ENCODE measurements at places on chromosomes 1 and 21.

DNA sequence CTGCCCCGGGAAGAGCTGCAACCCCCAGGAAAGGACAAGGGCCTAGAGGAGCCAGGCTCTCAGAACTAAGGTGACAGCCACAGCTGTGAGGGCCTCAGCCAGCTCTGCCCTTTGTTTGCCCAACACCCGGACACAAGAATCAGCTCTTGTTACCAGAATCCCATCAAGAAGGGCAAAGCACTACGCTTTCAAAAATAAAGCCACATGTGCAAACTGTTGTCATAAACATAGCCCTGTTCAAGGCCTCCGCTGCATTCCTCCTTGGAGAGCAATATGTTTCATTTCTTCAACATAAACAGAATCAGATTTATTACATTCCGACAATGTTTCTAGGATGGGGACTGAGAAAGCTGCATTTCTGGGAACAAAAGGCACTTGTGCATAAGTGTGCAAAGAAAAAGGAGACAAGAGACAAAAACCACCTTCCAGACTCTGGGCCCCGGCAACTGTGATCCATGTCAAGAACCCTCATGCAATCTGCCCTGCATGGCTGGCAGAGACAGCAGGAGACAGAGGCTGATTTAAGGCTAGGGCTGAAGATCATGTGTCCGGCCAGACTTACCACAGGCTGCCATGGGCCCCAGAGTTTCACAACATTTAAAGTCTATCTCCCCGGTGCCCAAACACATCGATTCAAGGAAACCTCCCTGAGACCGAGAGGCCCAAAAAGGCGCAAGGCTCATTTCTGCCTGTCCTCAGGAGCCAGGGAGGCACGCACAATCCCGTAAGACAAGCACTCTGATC is 71.0 kb downstream of the SSBP3 start:
- DNase-seq = no peak

DNA sequence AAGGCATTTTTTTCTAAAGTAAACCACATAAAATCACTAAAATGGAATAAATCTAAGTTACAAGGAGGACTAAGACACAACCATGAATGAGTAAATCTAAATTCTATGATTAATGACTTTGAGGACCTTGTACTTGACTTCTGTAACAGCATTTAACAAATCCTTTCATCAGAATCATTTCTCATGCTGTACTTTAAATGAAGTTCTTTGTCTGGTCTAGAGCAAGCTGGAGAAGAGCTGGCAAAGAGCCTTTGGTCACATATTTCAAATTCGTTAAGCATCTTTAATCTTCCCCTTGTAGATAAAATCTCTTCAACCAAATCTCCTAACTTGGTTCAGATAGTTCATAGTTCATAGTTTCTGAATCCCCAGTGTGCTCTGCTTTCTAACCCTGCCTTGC is 405.4 kb downstream of the PTPRC start:
- DNase-seq = no peak

GRCh38 chr1:66384258-66384921 is 149.6 kb upstream of the SGIP1 start:
- no peak for DNase-seq

GRCh38 chr21:26810266-26810665 is 34.9 kb downstream of the ADAMTS1 start:
- no peak for DNase-seq

DNA sequence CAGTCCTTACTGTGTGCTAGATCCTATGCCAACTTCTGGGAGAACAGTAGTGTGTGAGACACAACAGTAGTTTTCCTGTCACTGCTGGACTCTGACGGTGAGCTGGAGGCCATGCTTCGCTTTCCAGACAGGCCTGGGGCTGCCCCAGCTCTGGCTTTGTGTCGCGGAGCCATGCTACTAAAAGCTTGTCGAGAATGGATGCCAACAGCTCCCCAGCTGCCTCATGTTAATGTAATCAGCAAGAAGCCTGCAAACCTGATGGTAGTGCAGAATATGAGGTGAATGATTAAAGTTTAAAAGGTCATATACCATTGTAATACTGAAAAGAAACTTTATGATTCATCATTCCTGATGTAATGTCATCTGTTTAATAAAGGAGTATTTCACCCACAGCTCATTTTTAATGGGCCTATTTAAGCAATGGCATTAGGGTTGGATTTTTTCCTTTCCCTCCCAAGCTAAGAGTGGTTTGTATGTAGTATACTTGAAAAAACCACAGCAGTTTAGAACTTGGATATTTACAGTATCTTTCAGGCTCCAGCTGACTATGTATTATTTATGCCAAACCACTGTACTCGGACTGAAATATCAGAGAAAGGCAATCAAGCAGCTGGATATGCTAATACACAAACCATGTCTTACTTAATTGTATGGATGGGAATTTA is 343.0 kb downstream of the NUF2 start:
- no peak for DNase-seq

DNA sequence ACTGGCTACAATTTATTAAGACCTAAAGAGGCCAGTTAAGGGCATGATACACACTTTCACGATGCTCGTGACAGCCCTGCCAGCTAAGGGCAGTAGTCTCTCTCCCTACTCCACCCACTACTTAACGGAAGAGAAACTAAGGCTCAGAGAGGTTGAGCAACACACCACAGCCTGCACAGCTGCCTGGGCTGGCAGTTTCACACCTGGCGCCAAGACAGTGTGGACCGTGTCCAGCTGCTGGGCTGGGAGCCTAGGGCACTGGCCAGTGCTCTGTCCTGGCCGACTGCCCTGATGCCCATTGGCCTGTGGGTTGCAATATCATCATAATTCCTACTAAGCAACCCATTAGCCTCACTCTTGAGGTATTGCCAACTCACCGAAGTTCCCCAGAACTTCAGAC is 27.6 kb downstream of the TENT5C start:
- no peak for DNase-seq

GRCh38 chr1:116130356-116130755 is 19.2 kb downstream of the MAB21L3 start:
- DNase-seq = no peak

DNA sequence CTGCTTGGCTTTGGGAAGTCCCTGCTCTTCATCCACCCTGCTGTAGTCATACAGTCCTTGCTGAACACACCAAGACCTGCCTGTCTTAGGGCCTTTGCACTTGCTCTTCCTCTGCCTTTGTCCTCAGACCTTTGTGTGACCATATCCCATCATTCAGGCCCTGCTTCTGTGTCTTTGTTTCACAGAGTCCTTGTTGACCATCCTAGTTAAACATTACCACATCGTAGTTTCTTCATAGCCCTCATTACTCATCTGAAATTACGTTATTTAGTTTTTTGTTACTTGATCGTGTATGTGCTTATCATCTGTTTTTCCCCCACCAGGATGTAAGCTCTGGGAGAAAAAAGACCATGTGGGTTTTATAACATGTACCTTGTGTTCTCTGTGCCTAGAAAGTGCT is 18.3 kb upstream of the SPRR5 start:
- DNase-seq = no peak

DNA sequence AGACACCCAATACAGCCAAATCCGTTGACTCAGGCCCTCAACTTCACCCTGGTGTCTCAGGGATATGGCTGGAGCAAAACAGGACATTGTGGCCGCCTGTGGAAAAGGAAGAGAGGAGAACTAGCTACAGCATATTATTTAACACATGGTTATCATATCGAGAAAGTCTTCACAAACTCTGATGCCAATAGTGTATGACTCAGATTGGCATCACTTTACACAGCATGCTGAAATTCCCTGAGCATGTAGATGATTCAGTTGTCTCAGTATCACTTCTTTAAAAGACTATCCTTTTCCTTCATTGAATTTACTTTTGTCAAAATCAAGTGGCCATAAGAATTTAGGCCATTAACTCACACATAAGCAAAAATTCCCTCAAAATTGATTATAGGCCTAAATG is 20.1 kb downstream of the HSD3B2 start:
- DNase-seq = no peak

DNA sequence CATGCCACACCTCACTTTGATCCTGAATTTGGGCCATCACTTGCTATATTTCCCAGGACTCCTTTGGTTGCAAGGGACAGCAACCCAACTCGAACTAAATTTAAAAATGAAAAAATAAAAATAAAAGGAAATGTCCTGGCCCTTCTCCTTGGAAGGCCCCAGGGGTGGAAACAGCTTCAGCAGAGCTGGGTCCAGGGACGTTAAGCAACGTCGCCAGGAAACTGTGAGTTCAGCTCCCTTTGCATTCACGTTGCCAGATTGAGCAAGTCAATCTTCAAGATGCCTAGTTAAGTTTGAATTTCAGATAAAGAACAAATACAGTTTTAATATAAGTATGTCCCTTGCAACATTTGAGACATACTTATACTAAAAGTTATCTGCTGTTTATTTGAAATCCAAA is 14.6 kb upstream of the SPSB1 start:
- DNase-seq = no peak

- no peak for DNase-seq
These were observed 66.0 kb upstream of the LAPTM5 start for GRCh38 chr1:30823627-30823968.

DNA sequence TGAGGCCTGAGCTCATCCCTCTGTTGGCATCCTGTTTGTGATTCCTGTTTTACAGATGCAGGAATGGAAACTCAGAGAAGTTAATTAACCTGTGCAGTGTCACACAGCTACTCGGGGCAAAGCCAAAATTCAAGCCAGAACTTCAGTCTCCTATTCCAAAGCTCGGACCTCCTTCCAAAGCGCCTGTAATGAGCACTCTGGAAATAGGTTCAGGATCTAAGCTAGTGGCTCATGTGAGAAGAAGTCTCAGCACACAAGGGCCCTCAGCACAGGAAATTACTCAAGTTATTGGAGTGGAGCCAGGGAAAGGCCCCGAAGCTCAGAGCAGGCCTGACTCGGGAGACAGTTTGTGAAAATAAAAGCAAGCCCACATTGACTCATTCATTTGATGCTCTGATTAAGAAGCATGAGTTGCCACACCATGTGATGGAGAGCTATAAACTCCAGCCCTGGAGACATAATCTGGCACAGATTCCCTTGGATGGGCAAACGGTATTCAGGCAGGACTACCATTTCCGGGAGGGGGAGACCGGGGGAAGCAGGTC is 50.6 kb upstream of the LYST start:
- no peak for DNase-seq

Measured in activated CD4-positive, CD25-positive, alpha-beta regulatory T cell (primary cell).